ENCODE measurements at places on chromosomes 4 and X. TPM values are rescaled to one million over a fixed set of nuclear protein-coding genes. Genes with fewer than 3 reads are reported as not detected.
A peak's percentile ranks its signal among the peaks of the same experiment; 100 is the strongest.

Gene TBCK
- total RNA-seq, result 54.2 TPM

DNA sequence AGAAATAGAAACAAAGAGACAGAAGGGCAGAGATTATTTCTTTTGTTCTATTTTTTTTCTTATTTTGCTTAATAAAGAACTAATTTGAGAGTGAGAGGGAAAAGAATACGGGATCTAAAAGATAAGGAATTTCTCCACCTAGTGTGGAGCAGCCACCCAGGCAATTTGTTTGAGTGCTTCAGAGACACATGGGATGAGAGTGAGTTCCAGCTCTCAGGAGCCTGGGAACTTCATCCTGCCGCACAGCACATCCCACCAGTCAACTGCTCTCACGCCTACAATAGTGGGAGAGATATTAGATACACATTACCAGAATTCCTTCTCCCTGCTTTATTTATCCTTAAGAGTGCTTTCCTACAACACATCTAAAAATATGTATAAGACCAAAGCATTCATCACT lies 946.4 kb downstream of the PDHA2 start:
- DNase-seq, result no peak

DNA sequence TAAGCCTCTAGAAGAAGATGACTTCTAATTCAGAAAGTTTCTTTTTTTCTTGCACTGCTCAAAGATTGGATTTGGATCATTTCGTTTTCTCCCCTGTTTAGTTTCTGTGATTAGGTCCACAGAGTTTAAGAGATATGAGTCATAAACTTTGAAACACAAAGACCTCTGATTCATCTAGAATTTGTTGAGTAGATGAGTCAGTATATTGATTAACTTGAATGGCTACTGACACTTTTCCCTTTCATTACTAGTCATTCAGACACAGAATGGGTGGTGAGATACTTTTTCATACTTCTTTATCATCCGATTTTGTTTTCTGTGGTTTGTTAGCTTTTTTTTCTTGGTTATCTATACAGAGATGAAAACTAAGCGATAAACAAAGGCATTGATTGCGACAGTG lies 34.1 kb upstream of the AFF2 start:
- DNase-seq, result no peak

- no peak for DNase-seq
These were observed 1.8 kb downstream of the UBQLN2 start for GRCh38 chrX:56564921-56565840.

GRCh38 chr4:88018466-88018865 lies 11.0 kb downstream of the PKD2 start:
- DNase-seq, result peak; percentile 47

GRCh38 chr4:102579794-102580462 lies 78.8 kb downstream of the NFKB1 start:
- no peak for DNase-seq

Gene MAOA
- total RNA-seq, result 130 TPM

GRCh38 chr4:3304831-3305609 lies 12.2 kb downstream of the RGS12 start:
- peak; percentile 12 for DNase-seq

DNA sequence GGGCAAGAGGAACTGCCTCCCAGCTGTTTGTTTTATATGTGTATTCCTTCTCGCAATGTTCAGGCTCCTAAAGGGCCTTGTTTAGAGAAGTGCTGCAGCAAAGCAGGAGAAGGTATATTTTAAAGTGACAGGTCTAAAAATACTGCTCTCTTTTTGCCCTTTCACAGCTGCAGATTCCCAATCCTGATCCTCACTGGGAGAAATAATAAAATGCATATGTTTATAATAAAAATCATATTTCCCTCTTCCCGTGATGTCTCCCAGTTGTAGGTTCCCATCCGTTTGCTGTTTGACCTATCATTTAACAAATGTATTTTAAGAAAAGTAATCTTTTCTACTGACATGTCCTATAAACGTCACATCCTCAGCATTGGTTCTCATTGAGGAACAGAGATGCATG lies 62.7 kb upstream of the GPC4 start:
- DNase-seq, result no peak

Gene ENPEP
- 4.2 TPM for total RNA-seq

Data from tibial nerve (tissue), 4 donors.